Left lung (tissue), 14 donors: ENCODE measurements at places on chromosomes 4 and X. TPM values are rescaled to one million over a fixed set of nuclear protein-coding genes. Genes with fewer than 3 reads are reported as not detected.

DNA sequence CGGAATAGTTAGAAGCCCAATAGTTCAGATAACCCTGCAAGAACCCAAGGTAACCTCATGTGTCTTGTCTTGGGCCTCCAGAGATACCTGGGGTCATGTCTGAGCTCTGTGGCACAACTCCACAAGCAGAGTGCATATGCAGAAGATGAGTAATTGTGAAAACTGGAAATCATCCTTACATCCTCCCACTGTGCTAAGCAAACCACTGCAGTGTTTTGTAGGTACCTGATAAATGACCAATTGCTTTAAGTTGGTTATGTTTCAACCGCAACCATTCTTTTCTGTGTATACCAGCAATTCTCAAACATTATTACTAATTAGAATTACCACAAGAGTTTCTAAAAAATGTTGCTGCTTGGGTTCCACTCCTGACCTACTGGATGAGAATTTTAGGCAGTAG is 73.2 kb downstream of the CBLL2 start:
- no peak overlapping the region for H3K4me3 ChIP-seq
- H3K36me3 ChIP-seq = no peaks in the 10 kb centered on the region
- H3K4me1 ChIP-seq = no peaks in the 10 kb centered on the region
- DNase-seq = no peak
- no peaks in the 10 kb centered on the region for H3K27me3 ChIP-seq

DOK7 gene
- polyA plus RNA-seq = 0.32 TPM

GRCh38 chr4:164802301-164802901 is 48.5 kb downstream of the SMIM31 start:
- H3K36me3 ChIP-seq = no peaks in the 10 kb centered on the region
- no peak overlapping the region for H3K4me3 ChIP-seq
- no peak for DNase-seq

CENPE gene
- 10.6 TPM for polyA plus RNA-seq

- no peak overlapping the region for H3K27ac ChIP-seq
- no peaks in the 10 kb centered on the region for H3K4me1 ChIP-seq
- H3K36me3 ChIP-seq = no peaks in the 10 kb centered on the region
- no peaks in the 10 kb centered on the region for H3K27me3 ChIP-seq
- no peak overlapping the region for H3K4me3 ChIP-seq
Observed at GRCh38 chr4:37431417-37431743, 186.8 kb downstream of the NWD2 start.

- H3K27ac ChIP-seq = no peak overlapping the region
- no peak for DNase-seq
- no peaks in the 10 kb centered on the region for H3K36me3 ChIP-seq
- no peak overlapping the region for H3K4me3 ChIP-seq
Observed at GRCh38 chr4:110869114-110869513, 246.2 kb upstream of the PITX2 start.

GRCh38 chr4:173267711-173268110 is 66.4 kb downstream of the HMGB2 start:
- no peak overlapping the region for H3K4me3 ChIP-seq
- DNase-seq = no peak
- no peaks in the 10 kb centered on the region for H3K36me3 ChIP-seq
- H3K4me1 ChIP-seq = peaks cover 9% of the 10 kb centered on the region
- H3K27me3 ChIP-seq = no peaks in the 10 kb centered on the region

PSMD10 gene
- 67.5 TPM for polyA plus RNA-seq

- no peak for DNase-seq
- H3K4me1 ChIP-seq = no peaks in the 10 kb centered on the region
- H3K27ac ChIP-seq = no peak overlapping the region
- no peaks in the 10 kb centered on the region for H3K27me3 ChIP-seq
- no peak overlapping the region for H3K4me3 ChIP-seq
Observed at GRCh38 chr4:66991521-66991920, 553.8 kb downstream of the CENPC start.

DNA sequence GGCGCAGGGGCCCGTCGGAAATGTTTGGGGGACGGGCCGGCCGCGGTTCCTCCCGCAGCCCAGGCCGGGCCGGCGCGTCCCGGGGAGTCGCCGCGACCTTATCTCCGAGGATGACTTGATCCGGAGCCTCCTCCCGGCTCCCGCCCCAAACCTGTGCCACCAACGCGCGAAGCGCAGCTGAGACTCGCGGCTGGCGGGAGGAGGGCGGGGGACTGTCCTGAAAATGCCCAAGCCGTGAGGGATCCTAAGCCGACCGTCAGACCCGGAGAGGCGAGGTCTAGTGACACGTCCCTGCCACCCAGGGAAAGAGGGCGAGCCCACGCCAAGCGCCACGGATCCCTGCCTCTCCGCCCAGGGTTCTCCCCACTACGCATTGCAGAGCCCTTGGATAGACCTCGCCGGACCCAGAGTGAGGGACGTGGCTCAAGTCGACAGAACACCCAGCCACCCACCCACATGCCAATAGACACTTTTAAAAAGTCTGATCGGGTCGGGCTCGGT is 26.9 kb downstream of the UTP14A start:
- no peaks in the 10 kb centered on the region for H3K27me3 ChIP-seq
- DNase-seq = no peak
- H3K4me1 ChIP-seq = no peaks in the 10 kb centered on the region

DNA sequence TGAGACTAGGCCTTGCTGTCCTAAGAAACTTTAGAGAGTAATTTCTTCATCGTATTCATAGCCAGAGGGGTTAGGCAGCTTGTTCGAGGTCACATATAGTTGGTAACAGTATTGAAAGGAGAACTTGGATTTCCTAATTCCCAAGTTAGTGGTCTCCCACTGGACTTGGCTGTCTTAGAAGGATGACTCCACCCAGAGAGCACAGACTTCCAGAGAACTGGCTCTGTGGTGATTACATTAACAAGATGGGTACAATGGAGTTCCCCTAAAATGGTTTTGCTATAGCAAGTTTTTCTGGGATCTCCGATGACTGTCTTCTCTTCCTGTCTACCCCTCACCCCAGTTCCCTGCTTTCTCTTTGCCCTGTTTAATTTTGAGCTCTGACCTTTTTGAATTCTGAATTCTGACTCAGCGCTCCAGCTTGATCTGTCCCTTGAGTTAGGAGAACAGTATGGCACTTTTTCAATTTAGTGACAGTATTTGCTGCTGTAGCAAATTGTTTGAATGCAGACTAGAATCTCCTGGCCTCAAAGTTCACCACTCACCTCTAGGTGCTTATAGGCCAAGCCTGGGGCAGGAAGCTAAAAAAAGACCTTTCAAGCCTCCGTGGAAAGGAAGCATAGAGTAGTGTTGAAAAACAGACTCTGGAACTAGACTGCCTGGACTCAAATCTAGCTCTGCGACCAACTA is 6.9 kb downstream of the MSN start:
- H3K4me3 ChIP-seq = peak overlapping the region; percentile 80
- no peak for DNase-seq
- no peaks in the 10 kb centered on the region for H3K27me3 ChIP-seq
- no peaks in the 10 kb centered on the region for H3K36me3 ChIP-seq
- peaks cover 42% of the 10 kb centered on the region for H3K4me1 ChIP-seq
- peak overlapping the region; percentile 93 for H3K27ac ChIP-seq

DNA sequence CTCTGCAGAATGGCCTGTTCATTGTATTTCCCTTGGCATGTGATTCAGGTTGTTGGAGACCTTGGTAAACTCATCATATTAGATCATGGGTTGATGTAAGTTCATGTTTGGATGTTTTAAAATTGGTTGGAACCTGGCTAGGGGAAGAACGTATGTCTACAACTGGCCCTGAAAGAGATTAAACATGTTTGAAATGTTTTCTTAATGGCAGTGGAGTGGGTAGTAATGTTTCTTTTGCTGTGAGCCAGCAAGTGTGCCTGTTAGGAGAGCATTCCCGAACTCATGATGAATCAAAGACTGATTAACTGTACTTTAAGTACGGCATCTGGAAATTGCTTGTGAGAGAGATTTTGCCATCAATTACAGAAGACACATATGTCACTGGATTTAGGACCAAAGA is 44.5 kb upstream of the SLC4A4 start:
- no peak overlapping the region for H3K27ac ChIP-seq
- H3K4me3 ChIP-seq = no peak overlapping the region
- no peak for DNase-seq
- no peaks in the 10 kb centered on the region for H3K27me3 ChIP-seq
- H3K4me1 ChIP-seq = no peaks in the 10 kb centered on the region

GRCh38 chrX:56281789-56282188 is 49.6 kb downstream of the KLF8 start:
- no peaks in the 10 kb centered on the region for H3K36me3 ChIP-seq
- no peaks in the 10 kb centered on the region for H3K4me1 ChIP-seq
- no peaks in the 10 kb centered on the region for H3K27me3 ChIP-seq
- H3K27ac ChIP-seq = no peak overlapping the region
- no peak for DNase-seq

DNA sequence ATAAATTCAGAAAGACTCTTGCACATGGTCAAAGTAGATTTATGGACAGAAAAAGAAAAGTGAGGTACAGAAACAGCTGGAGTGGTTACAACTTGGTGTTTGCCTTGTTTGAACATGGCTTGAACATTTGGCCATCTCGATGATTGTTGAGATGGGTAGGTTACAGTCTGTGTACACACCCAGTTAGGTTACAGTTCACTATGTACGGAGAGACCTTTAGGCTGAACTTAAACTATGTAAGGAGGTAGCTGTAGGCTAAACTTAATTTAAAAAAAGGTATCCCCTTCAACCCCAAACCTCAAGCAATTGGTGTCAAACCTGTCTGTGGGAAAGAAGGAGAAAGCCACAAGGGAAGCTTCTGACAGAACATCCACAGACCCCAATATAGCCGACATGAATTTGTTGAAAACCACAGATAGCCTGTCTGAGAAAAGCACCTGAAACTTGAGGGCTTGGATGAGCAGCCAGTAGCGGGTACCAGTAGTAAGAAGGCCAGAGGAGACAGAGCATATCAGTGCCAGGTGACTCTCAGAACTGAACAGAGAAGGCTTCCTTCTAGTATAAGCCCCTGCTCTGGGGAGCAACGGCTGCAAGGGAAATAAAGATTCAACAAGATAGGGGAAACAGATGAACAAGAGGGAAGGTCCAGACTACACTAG is 247.9 kb upstream of the GALNTL6 start:
- H3K4me1 ChIP-seq = no peaks in the 10 kb centered on the region

C4orf36 gene
- 11.4 TPM for polyA plus RNA-seq

GRCh38 chr4:77751764-77752163 is 67.4 kb downstream of the CNOT6L start:
- H3K4me1 ChIP-seq = no peaks in the 10 kb centered on the region
- H3K27me3 ChIP-seq = no peaks in the 10 kb centered on the region
- H3K27ac ChIP-seq = no peak overlapping the region
- no peaks in the 10 kb centered on the region for H3K36me3 ChIP-seq
- no peak for DNase-seq
- no peak overlapping the region for H3K4me3 ChIP-seq

CFAP99 gene
- polyA plus RNA-seq = 2.1 TPM

- H3K27me3 ChIP-seq = no peaks in the 10 kb centered on the region
- no peak overlapping the region for H3K27ac ChIP-seq
- no peaks in the 10 kb centered on the region for H3K4me1 ChIP-seq
- H3K36me3 ChIP-seq = peaks cover 12% of the 10 kb centered on the region
- DNase-seq = no peak
Observed at GRCh38 chr4:174244441-174244840, 39.0 kb downstream of the FBXO8 start.

WDR44 gene
- 14.3 TPM for polyA plus RNA-seq

- H3K27ac ChIP-seq = no peak overlapping the region
- H3K36me3 ChIP-seq = no peaks in the 10 kb centered on the region
- H3K4me3 ChIP-seq = no peak overlapping the region
- no peaks in the 10 kb centered on the region for H3K4me1 ChIP-seq
- DNase-seq = no peak
- no peaks in the 10 kb centered on the region for H3K27me3 ChIP-seq
Observed at GRCh38 chrX:124393238-124393637, 46.9 kb downstream of the SH2D1A start.

DNA sequence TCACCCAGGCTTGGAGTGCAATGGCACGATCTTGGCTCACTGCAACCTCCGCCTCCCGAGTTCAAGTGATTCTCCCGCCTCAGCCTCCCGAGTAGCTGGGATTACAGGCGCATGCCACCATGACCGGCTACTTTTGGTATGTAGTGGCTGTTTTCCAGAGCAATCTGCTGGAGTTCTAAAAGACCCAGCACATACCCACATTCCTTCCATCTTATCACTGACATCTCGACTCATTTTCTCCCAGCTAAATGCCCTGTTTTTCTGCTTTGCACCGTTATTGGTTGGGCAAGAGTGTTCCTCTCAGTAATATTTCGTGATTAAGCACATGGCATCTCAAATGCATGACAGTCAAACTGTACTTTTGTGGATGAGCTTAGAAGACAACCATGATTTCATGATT is 53.7 kb downstream of the PRKX start:
- no peak for DNase-seq
- H3K36me3 ChIP-seq = peaks cover under 1% of the 10 kb centered on the region
- H3K27ac ChIP-seq = no peak overlapping the region
- no peaks in the 10 kb centered on the region for H3K4me1 ChIP-seq

DNA sequence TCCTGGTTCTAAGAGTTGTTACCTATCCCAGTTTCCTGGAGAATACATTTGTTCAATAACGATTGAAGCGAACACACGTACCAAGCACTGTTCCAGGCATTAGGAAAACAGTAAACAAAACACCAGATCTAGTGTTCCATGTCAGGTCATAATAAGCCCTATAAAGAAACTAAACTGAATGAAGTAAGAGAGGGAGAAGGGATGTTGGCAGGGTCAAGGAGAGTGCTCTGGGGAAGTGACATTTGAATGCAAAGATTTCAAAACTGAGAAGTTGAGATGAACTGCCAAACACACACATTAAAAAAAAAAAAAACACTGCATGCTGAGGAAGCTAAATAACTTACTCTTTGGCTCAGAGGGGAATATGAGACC is 14.4 kb upstream of the ENAM start:
- H3K4me3 ChIP-seq = no peak overlapping the region
- peak; percentile 53 for DNase-seq
- H3K27ac ChIP-seq = no peak overlapping the region
- no peaks in the 10 kb centered on the region for H3K27me3 ChIP-seq
- H3K36me3 ChIP-seq = no peaks in the 10 kb centered on the region

GRCh38 chr4:10023806-10024205 is 2.5 kb upstream of the SLC2A9 start:
- H3K4me1 ChIP-seq = peaks cover 53% of the 10 kb centered on the region
- no peaks in the 10 kb centered on the region for H3K36me3 ChIP-seq
- no peaks in the 10 kb centered on the region for H3K27me3 ChIP-seq
- peak overlapping the region; percentile 71 for H3K27ac ChIP-seq
- no peak for DNase-seq
- H3K4me3 ChIP-seq = no peak overlapping the region

- DNase-seq = no peak
- no peaks in the 10 kb centered on the region for H3K4me1 ChIP-seq
- no peaks in the 10 kb centered on the region for H3K36me3 ChIP-seq
- H3K27me3 ChIP-seq = no peaks in the 10 kb centered on the region
- peak overlapping the region; percentile 88 for H3K4me3 ChIP-seq
Observed at GRCh38 chr4:163493643-163494359, 689 bp upstream of the TMA16 start.

TRIM60 gene
- polyA plus RNA-seq = not detected

DNA sequence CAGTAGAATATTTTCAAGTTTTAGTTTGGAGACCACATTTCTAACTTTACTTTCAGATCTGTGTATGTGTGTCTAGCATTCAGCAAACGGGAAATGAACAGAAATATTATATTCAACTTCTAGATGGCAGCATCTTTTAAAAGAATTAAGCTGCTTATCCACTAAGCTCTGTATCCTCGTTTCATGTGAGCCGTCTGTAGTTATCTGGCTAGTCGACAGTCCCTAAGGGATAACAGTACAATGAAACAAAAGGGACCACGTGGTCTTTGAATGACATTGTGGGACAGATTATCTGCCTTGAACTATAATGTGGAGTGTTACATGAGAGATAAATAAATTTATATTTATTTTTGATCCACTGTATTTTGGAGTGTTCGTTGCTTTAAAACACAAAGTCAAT is 35.8 kb upstream of the PRSS12 start:
- DNase-seq = no peak
- H3K27me3 ChIP-seq = no peaks in the 10 kb centered on the region
- no peak overlapping the region for H3K4me3 ChIP-seq
- no peaks in the 10 kb centered on the region for H3K4me1 ChIP-seq
- H3K36me3 ChIP-seq = no peaks in the 10 kb centered on the region
- H3K27ac ChIP-seq = no peak overlapping the region

PRDM5 gene
- 33.3 TPM for polyA plus RNA-seq
